ENCODE measurements at places on chromosomes 4 and X.

DNA sequence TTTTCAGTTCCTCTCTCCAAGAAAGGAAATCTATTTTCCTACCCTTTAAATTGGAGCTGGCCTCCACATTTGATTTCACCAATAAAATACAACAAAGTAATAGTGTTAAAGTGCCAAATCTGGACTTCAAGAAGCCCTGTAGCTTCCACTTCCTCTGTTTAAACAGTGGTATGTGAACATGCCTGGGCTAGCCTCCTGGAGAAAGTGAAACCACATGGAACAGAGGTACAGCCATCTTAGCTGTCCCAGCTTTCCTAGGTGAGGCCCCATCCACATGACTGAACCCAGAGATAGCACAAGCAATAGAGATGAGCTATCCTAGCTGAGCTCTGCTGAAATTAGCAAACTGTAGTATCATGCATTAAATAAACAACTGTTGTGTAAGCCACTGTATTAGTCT, 131.8 kb upstream of the VCX start:
- DNase-seq = no peak

DNA sequence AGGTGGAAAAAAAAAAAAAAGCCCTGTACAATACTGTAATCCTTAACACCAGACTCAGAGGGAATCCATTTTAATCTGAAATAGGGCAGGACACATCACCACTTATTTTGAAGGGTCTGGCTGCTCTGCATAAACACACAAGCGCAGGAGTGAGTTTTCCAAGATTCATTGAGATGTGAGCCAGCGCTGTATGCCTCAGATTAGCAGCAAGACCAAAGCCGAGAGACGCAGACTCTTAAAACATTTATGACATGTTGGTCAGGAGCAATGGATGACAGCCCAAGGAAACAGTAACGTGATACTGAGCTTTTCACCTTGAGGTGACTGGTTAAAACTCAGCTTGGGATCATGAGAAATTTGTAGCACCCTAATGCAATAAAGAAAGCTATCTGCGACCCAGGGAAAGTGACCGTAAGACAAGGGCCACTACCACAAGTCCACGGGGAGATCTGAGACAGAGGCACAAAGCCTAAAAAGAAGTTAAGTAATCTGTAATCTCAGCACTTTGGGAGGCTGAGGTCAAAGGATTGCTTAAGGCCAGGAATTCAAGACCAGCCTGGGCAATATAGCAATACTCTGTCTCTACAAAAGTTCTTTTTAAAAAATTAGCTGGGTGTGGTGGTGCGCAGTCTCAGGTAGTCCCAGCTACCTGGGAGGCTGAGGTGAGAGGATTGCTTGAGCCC, 210.6 kb downstream of the COL25A1 start:
- no peak for DNase-seq

GRCh38 chr4:151012820-151013219, 2.3 kb downstream of the LRBA start:
- DNase-seq = no peak

DNA sequence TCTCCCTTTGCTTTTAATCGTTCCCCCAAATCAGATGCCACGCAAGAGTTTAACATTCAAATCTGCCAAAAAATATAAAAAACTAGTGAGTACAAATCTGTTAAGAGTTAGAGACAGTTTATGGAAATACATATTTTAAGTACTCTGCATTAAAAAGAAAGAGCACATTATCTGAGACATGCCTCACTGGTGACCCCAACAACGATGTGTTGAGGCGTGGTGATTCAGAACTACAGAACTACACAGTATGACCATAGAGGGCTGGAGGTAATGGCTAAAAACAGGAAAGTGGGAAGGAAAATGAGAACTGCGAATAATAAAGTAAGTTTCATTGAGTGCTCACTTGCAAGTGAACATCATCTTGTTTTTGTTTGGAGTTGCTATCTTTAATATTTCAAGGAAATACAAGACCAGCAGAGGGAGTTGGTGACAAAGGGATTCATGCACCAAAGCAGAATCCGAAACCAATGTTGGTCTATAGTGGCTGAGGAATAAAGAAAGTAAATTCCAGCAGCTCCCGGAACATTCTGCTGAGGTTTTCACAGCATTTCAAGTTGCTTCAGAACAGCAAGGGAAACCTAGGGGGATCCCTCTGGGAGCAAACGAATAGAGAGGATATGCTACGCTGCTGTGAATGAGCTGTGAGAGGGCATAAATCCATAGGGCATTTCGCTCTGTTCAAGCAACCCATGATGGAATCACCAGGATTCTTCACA, 92.2 kb downstream of the DCHS2 start:
- DNase-seq = no peak

DNA sequence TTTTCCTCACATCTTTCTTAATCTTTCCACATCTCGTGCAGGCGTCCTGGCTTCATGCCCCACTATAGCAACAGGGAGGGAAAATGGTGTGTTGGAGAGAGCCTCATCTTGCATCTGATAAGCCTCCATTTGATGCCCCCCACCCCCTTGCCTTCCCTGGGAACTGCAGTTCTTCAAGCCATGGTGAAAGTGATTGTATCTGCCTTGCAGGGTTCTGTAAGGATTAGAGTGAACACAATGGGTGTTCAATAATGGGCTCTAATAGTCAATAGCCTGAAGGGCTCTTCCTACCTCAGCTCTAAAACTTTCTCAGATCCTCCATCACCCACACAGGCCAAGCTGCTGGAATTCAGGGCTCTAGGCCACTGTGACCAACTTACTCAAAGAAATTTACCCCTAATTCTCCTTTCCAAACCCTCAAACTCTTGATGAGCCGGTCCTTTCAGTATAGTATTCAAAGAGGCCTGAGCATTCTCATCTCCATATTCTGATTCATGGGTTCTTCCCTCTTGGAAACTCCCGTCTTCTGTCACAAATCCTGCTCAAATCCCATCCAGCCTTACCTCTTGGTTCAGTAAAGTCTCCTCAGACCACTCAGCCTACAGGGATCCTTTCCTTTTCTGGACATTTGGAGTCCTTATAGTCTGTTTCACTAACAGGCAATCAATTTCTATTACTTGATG, 128.3 kb upstream of the TRIM2 start:
- DNase-seq = no peak

DNA sequence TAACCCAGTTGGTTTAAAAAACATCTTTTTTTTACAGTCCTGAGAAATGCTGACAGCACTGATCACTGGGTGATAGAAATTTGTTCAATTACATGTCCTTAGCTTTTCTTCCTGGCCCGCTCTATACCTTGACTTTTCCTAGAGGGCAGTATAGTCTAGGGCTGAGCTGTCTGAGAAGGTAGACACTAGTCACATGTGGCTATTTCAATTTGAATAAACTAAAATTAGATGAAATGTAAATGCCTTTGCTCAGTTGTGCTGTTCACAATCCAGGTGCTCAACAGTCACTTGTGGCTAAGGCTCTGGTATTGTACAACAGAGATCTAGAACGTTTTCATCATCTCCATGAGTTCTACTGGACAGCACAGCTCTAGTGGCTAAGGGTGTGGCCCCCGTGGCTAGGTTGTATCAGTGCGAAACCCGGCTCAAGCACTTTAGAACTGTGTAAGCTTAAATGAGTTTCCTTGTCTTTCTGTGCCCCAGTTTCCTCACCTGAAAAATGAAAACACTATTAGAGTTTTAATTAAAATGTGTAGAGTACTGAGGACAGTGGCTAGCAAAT, 111.6 kb upstream of the WDR17 start:
- DNase-seq = no peak

DNA sequence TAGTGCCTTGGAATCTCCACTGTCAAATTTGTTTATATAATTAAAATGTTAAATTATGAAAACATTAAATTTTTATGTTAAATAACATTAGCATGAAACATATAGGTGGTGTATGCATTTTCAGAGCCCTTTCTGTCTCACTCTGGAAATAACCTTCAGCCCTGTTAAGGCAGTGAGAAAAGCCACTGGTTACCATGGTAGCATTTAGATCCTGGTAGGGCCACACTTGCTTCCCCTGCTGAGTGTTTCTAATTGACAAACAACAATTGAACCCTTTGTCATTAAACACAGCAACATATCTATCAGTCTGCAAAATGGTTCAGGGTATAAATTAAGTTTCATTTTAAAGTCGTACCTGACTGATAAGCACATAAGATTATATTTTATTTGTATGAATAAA, 63.5 kb downstream of the PDK3 start:
- no peak for DNase-seq

- DNase-seq = no peak
Measured at GRCh38 chrX:78650906-78651437, 8.2 kb downstream of the RTL3 start.

GRCh38 chr4:150181536-150181935, 103.3 kb downstream of the DCLK2 start:
- DNase-seq = no peak

- DNase-seq = no peak
Measured at GRCh38 chr4:78864405-78865024, 74.7 kb downstream of the PAQR3 start.

DNA sequence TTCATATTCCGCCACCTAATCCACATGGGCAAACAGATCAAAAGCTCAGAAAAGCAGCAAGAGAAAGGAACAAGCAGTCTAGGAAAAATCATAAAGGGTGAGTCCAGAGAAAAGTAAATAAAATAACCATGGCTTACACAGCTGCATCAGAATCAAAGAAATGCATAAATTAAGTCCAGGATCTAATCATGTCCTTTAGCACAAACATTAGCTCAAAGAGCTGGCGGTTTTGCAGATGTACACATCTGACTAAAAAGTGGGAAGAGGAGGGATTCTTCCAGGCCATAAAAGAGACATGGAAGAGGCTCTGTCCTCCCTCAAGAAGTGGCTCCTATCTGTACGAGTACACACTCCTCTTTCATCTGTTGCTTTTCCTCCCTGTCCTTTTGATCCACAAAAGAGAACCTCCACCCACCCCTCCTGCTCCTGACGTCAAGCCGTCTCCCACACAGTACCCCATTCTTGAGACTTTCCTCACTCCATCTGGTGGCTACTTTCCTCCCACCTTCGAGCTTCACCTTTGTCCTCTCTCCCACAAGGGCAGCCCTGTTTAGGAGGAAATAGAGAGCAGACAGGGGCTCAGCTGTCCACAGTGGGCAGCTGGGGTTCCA, 92.5 kb downstream of the RASL11B start:
- no peak for DNase-seq

GRCh38 chr4:8394061-8394519, 46.4 kb downstream of the ACOX3 start:
- no peak for DNase-seq

- DNase-seq = no peak
Measured at GRCh38 chr4:53161051-53161786, 204.6 kb downstream of the SCFD2 start.

GRCh38 chr4:113248320-113248719, 198.9 kb downstream of the ANK2 start:
- DNase-seq = no peak

DNA sequence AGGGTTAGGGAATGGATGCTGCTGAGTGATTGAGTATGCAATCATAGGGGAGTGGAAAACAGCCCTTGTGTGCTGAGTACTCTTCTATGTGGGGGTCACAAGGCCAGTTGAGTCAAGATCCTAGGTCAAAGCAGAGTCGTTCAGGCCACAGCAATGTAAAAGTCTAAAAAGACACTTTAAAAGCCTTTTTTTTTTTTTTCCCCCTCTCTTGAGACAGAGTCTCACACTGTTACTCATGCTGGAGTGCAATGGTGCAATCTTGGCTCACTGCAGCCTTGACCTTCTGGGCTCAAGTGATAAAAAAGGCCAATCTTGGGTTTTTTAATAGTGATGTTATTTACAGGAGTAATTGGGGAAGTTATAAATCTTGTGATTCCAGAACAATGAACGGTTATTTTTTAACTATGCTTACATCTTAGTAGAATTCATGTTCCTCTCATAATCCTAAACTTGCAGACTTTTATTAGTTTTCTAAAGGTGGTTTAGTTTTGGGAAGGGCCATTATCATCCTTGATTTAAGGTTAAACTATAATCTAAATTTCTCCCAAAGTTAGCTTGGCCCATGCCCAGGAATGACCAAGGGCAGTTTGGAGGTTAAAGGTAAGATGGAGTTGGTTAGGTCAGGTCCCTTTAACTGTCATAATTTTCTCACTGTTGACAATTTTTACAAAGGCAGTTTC, 82.2 kb upstream of the BMP2K start:
- DNase-seq = no peak

GRCh38 chrX:17882680-17883079, 21.6 kb upstream of the RAI2 start:
- DNase-seq = no peak

DNA sequence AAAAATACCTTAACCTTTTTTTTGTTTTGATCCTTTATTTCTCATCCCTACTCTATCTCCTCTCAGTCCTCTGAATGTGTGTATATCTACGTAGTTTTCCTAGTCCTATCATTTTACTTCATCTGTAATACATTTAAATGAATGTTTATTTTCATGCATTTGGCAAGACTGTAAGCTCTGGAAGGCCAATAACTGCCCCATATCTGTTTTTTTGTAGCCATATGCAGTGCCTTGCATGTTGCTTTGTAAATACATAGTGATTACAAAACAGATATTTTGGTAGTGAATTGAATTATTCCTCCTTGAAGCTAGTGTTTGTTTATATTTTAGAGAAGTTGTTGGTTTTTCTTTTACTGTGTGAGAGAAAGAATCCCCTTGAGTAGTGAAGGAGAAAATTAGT, 450.2 kb downstream of the PCDH18 start:
- no peak for DNase-seq

- no peak for DNase-seq
Measured at GRCh38 chr4:53346920-53347852, 18.7 kb downstream of the SCFD2 start.

GRCh38 chr4:183897193-183897592, 7.9 kb upstream of the STOX2 start:
- DNase-seq = no peak

GRCh38 chr4:83723609-83724008, 187.7 kb downstream of the GPAT3 start:
- no peak for DNase-seq

GRCh38 chr4:92012899-92013867, 290.6 kb upstream of the GRID2 start:
- no peak for DNase-seq

DNA sequence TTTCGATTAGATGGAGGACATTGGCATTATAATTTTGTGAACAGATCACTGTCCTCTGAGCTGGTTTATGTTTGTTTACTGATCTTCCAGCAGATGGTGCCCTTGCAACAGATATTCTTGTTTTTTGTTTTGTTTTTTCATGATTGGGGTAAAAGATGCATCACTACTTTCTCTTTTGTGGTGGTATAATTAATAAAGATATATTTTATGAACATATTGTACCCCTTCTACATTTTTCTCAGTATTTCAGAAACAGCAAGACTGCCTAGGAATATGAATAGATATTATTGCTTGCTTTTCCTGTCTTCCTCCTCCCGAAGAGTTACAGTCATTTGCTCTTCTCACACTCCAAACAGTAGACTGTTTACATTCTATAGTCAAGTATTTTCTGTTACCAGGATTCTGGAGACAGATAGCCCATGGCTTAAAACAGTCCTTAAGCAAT, 905.2 kb downstream of the TRAM1L1 start:
- DNase-seq = peak; percentile 19

DNA sequence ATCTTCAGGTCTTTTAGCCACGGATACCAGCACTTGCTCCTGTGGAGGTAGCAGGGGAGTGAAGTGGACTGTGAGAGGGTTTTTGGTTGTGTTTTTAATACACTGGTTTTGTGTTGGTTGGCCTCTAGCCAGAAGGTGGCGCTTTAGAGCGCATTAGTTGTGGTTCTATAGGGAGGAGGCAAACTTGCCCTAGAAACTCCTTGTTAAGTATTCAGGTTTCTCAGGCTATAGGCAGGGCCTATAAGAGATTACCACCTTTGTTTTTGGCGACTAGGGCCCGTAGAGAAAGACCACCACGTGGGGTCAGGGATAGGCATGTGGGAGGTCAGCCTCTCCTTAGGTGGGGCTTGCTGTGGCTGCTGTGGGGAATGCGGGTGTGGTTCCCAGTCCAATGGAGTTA, 221.6 kb upstream of the SPANXN4 start:
- DNase-seq = no peak
